Activated CD4-positive, alpha-beta memory T cell treated with anti-CD3 and anti-CD28 coated beads for 36 hours (primary cell): ENCODE measurements at places on chromosomes 6 and 20. TPM values are rescaled to one million over a fixed set of nuclear protein-coding genes. Genes with fewer than 3 reads are reported as not detected.
A peak's percentile ranks its signal among the peaks of the same experiment; 100 is the strongest.

DNA sequence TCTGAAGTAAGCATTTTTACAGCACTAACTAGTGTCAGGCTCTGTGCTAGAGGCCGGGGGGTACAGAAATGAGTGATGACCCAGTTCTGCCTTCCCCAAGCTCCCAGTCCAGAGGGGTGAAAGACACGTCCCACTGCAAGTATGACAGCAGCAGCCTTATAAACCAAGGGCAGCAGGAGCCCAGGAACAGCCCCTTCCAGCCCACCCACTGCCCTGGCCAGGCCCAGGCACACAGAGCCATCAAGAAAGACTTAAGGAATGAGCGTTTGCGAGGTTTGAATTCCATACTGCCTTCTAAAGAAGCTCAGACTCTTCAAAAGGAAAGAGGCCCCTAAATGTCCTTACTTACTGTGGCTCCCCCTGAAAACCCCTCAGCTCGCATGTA is 10.0 kb downstream of the TRERF1 start:
- DNase-seq, result peak; percentile 62

DNA sequence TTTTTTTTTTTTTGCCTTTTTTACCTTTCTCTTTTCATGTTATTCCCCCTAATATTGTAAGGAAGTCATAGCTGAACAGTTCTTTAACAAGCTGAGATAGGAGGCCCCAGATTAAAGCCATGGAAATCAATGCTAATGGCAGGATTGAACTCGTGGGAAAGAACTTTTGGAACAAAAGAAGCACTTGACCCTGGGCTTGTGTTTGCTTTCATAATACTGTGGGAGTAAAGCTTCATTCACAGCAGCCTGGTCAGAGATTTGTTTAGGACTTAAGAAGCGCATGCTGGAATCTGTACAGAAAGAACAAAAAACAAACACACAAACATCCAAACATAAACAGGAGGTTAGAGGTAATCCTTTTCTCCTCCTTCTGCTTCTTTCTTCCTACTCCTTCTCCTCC is 5.1 kb downstream of the HEY2 start:
- DNase-seq, result no peak

DNA sequence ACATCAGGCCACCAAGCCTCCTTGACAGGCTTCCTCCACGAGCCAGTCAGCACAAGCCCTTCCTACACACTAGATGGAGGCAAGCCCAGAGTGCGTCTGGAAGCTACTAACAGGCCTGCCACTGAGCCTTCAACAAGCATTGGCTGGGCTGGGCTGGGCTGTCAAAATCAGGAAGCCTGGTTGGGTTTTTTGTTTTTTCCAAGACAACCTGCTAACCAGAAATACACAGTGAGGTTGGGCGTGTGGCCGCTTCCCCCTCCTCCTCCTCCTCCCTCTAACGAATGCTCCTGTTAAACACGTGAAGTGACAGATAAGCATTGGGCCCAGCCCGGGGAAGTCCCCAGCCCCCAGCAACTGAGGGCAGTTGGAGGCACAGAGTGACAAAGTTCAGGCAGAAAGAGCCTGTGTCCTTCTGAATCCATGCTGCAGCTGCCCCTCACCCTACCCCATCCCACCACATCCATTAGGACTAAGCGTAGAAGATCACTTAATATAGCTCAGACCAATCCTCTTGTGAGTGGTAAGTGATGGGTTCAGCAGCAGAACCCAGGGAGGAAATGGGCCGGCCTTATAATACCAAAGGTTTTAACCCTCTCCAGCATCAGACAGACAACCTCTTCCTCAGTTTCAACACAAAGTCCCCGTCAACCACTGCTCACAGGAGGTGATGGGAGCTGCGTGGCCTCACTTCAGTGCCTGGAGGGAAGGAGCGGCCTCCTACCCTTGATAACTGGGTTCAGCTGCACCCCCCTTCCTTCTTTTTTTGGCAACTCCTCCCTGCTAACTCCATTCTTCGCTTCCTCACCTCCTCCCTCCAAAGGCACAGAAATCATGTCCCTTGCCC is 1.1 kb downstream of the NFATC2 start:
- DNase-seq, result peak; percentile 92

The VSX1 gene
- total RNA-seq, result not detected

GRCh38 chr6:38801305-38801704 is 86.2 kb downstream of the DNAH8 start:
- DNase-seq, result no peak

- DNase-seq, result no peak
These were observed 13.8 kb downstream of the RANBP9 start for GRCh38 chr6:13697857-13698256.

The TDRD6 gene
- total RNA-seq, result not detected

GRCh38 chr6:119495230-119495683 is 145.7 kb upstream of the MAN1A1 start:
- DNase-seq, result no peak

The TPD52L1 gene
- 1.4 TPM for total RNA-seq

- DNase-seq, result no peak
These were observed 3.2 kb downstream of the CNKSR3 start for GRCh38 chr6:154506991-154507898.

DNA sequence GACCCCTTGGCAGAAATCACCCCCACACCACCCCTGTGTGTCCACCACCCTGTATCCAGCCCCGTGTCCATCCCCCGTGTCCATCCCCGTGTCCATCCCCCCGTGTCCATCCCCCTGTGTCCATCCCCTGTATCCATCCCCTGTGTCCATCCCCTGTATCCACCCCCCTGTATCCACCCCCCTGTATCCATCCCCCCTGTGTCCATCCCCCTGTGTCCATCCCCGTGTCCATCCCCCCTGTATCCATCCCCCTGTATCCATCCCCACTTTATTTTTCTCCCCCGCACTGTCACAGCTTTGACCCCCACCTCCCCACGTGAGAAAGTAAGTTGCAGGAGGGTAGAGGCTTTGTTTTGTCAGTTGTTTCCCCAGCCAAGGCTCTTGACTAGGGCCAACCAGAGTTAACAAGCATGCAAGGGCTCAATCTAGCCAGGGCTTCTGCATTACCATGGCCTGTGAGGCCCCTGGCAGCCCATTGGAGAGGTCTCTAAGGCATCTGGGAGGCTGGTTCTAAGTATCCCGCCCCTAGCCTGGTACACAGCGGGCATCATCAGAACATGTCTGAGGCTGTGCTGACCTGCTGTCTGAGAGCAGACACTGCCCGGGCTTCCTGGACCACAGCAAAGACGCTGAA is 18.1 kb upstream of the SIRPA start:
- DNase-seq, result no peak

The PHIP gene
- total RNA-seq, result 27.9 TPM

- no peak for DNase-seq
These were observed 54.8 kb downstream of the THBS2 start for GRCh38 chr6:169198885-169199284.

DNA sequence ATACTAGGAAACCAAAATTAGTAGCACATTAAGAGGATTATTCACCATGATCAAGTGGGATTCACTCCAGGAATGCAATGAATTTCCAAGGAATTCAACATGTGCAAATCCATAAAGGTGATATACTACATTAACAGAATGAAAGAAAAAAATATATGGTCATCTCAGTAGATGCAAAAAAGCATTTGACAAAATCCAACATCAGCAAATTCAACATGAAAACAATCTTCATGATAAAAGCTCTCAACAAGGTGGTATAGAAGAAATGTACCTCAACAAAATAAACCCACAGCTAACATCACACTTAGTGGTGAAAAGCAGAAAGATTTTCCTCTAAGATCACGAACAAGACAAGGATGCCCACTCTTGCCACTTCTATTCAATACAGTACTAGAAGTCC is 74.4 kb upstream of the PDE10A start:
- DNase-seq, result no peak

DNA sequence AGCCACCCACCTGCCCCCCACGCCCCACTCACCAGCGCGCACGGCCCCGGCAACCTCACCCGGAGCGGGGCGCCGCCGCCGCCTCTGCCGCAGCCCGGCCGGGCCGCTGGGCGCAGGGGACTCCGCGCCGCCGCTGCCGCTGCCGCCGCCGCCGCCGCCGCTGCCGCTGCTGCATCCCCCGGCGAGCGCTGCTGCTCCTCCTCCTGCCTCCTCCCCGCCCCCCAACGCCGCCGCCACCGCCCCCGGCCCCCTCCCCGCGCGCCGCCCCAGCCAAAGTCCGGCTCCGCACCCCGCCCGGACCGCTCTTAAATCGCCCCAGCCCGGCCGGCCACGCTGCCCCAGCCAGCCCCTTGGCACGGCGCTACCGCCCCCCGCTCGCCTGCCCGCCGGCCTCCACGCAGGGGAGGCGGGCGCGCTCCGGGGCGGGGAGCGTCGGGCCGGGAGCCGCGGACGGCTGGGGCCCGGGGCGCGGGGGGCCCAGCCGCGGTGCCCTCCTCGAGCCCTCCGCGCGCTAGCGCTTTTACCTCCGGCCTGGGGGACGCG is at the start of gene SULF2:
Gene SULF2 (minus strand): TSS at position 171 of the 543 bp plus-strand sequence. CDS start 28,118 bp downstream, outside the sequence.
- DNase-seq, result no peak

DNA sequence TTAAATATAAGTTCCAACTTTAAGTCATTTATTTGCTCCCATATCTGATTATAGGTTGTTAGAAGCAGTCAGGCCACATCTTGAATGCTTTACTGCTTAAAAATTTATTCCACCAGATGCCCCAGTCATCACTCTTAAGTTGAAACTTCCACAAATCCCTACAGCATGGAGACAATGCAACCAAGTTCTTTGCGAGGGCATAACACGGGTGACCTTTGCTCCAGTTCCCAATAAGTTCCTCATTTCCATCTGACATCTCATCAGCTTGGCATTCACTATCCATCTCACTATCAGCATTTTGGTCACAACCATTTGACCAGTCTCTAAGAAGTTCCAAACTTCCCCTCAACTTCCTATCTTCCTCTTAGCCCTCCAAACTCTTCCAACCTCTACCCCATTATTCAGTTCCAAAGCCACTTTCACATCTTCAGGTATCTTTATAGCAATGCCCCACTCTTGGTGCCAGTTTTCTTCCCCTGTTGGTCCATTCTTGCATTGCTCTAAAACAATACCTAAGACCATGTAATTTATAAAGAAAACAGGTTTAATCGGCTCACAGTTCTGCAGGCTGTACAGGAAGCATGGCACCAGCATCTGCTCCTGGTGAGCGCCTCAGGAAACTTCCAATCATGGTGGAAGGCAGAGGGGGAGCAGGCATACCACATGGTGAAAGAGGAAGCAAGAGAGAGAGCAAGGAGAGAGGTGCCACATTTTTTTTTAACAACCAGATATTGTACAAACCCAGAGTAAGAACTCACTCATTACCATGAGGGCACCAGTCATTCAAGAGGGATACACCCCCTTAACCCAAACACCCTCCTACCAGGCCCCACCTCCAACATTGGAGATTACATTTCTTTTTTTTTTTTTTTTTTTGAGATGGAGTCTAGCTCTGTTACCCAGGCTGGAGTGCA is 15.9 kb upstream of the ITPR3 start:
- no peak for DNase-seq

- DNase-seq, result no peak
These were observed 57.5 kb downstream of the LIN28B start for GRCh38 chr6:105014448-105014847.

The LY6G6D gene
- total RNA-seq, result not detected

DNA sequence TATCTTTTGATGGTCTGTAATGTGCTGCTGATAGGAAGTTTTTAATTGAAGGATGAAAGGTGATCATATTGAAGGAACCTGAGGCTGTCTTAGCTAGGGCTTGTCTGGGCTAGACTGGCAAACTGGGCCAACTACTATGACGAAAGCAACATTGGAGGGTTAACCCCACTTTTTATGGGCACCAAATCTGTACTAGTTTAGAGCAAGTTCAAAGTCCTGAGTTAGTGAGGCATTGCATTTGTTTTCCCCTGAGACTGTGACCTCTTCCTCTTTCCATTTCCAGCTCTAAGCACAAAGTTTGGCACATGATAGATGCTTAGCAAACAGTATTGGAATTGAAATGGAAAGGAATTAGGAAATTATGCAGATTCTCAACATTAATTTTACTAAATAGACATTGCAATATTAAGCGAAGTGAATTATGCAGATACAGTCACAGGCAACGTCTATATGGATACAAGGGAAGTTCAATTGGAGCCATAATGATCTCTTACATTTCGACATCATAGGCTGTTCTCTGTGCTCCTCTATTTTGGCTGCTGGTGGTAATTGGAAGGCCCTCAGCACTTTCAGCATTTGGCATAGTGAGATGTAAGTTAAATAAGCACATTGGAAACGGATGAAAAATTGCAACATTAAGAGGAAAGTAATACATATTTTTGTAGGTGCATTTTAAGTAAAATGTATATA is 22.2 kb downstream of the CEP57L1 start:
- DNase-seq, result no peak

GRCh38 chr6:139496654-139497344 is 122.4 kb upstream of the CITED2 start:
- no peak for DNase-seq

- DNase-seq, result no peak
These were observed 99.3 kb upstream of the ARMC2 start for GRCh38 chr6:108748959-108749358.

DNA sequence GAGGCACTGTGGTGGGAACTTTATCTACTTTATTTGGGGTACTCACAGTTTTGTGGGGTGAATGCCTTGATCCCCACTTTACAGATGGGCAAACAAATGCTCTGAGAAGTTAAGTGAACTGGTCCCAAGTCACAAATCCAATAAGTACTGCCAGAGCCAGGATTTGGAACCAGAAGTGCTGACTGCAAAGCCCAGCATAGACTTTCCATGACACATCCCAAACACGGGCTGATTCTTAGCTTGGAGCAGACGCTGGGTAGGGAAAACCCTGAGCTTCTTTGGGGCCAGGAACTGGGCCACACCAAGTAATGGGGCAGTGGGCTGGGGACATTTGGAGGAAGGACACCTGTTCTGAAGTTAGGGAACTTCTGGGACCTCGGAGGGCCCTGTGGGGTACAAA is 20.3 kb downstream of the RIN2 start:
- no peak for DNase-seq

- no peak for DNase-seq
These were observed 2.7 kb upstream of the TCF21 start for GRCh38 chr6:133886104-133886775.

DNA sequence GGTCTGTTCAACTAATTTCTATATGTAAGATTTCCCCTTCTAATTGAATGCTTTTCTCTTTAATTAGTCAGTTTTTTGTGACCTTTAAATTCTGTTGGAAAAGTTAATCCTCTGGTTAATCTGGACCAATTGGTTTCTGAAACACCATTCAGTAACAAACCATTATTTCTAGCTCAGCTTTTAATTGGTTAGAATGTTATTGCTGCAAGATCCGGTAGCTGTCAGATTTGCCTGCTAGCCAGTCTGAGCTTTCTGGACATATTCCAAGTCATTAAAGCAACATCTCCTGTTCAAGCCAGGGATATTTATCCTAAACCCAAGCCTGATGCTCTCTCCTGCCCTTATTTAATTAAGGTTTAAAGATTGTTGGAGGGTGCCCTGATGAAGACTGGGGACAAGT is 55.1 kb upstream of the FBXL4 start:
- DNase-seq, result no peak

DNA sequence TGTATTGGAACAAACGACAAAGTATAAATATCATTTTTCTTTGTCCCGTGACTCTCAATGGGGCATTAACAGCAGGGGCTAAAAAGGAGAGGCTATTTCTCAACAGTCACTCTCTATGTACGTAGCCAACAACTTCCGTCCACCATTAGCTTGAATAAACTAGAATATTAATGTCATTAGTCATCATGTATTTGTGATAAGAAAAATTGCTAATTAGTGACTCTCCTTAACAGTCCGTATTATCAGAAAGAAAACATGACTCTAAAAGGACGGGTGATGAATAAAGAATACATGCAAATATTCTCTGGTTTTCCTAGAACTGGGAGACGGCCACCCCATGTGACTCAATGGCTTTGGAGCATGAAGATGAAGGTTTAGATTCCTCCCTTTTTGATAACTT is 18.6 kb downstream of the VIP start:
- no peak for DNase-seq

The RRAGD gene
- total RNA-seq, result 16.4 TPM

GRCh38 chr20:48808382-48809034 is 19.3 kb downstream of the PREX1 start:
- no peak for DNase-seq
